ENCODE measurements at places on chromosomes 16 and 17.

- DNase-seq, result no peak
Observed at GRCh38 chr16:24653725-24654124, 75.7 kb upstream of the TNRC6A start.

DNA sequence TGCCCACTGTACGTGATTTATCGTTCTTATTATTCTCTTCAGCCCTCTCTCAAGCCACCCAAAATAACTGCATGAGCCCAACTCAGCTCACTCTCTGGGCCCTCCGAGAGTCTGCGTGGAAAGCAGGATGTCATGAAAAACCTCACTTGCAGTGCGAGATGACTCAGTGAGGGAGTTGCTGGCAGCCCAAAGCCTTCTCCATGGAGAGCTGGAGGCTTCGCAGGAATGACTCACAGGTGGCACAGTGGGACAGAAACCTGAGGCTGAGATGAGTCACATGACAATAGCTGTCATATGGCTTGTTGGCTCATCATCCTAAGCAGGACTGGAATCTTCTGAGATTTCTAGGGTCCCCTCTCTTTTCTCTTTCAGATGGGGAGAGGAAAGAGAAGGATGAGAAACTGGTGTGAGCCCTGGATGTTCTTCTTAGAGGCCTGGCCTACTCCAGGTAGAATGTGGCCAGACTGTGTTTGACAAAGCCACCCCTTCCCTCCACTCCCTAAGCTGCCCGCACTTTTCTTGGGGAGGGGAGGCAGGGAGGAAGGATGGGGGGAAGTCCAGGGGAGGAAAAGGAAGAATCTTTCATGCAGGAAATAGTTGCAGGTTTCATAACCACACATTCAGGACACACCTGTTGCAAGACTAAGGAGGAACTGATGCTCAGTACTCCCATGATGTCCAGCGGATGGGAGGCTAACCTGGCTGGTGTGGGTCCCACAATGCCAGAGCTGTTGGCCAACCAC, 160.6 kb upstream of the RPL38 start:
- DNase-seq, result peak; percentile 98

- DNase-seq, result no peak
Observed at GRCh38 chr17:73391331-73392265, 79.8 kb upstream of the CDC42EP4 start.

GRCh38 chr17:38731526-38732294, 1.6 kb downstream of the CISD3 start:
- no peak for DNase-seq

GRCh38 chr16:2970563-2970962, 1.4 kb downstream of the PAQR4 start:
- no peak for DNase-seq

DNA sequence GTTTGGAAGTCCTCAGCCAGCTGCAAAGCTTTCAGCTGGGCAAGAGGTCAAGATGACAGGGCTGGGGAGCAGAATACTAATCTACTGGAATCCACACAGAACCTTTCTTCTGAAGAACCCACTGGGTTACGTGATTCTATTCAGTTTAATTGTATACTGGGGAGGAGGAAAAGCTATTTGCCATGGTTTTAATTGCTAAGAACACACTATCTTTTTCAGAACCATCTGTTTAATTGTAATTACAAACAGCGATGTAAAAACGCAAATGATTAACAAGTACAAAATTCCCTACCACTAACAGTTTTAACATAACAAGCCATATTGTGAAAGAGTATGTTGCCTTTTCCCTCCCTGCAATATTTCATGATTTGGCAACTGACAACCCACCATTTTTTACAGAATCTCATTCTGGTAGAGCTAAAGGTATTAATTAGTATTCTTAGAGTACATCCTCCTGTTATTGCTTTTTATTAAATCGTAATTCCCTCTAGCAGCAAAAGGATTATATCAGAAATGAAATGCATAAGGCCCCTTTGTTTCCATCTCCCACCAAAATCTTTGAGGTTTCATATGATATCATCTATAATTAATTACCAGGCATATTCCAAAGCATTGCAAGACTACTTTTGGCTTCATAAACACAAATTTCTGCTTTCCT, 12.1 kb downstream of the HYDIN start:
- DNase-seq, result no peak

- no peak for DNase-seq
Observed at GRCh38 chr16:51392521-51393187, 241.6 kb upstream of the SALL1 start.

DNA sequence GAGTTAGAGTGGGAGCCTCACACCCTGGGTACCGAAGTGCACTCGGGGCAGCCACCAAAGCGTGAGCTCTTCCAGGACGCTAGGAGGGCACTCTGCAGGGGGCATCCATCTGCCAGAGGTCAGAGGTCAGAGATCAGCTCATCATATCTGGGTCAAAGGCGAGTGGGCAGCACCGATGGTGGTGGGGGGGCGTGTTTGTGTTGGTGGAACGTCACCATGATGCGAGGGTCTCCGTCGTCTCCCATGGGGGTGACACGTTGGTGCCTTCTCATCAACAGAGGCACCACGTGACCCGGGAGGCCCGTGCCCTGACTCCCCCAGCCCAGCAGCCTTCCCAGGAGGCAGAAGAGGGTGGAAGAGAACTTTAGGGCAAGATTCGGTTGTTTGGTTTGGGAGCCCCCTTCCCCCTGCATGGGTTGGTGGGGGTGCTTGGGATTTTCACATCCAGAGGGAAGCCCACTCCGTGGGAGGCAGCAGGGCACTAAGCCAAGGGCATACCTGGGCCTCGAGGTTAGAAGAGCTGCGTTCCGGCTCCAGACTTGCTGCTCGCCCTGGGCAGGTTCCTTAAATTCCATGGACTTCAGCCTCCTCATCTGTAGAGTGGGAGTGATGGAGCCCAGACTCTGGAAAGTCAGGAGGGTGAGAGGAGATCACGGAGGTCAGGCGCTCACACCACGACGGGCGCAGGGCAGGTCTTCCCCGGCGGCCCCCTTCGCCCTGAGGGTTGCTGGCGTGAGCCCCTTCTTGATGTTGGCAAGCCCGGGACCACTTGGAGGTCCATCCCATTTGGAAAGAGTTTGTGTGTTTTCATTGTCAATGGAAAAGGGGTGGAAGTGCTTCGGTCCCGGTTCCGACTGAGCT, 14.0 kb downstream of the CRISPLD2 start:
- DNase-seq, result no peak

DNA sequence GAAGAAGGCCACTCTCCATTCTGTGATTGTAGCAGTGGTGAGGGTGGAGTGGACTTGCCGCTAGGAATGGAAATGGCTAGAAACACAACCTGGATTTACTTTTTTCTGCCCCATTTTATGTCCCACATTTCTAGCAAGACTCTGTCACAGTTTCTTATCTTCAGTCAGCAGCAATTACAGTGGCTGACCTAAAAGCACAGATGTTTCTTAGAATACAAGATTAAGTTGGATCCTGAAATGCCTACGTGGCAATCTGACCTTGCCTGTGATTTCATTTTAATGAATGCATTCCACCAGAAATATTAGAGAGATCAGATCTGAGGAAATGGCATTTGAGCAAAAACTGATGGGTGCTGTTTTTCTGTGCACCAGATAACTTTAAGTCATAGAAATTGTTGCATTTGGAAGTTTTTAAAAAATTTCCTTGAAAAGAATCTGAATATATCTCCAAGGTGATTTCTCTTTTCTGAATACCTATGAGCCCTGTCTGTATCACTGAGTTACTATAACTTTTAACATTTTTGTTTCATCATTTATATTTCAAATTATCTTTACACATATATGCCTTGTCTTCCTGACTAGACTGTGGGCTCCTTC, 5.4 kb downstream of the HEATR3 start:
- no peak for DNase-seq

DNA sequence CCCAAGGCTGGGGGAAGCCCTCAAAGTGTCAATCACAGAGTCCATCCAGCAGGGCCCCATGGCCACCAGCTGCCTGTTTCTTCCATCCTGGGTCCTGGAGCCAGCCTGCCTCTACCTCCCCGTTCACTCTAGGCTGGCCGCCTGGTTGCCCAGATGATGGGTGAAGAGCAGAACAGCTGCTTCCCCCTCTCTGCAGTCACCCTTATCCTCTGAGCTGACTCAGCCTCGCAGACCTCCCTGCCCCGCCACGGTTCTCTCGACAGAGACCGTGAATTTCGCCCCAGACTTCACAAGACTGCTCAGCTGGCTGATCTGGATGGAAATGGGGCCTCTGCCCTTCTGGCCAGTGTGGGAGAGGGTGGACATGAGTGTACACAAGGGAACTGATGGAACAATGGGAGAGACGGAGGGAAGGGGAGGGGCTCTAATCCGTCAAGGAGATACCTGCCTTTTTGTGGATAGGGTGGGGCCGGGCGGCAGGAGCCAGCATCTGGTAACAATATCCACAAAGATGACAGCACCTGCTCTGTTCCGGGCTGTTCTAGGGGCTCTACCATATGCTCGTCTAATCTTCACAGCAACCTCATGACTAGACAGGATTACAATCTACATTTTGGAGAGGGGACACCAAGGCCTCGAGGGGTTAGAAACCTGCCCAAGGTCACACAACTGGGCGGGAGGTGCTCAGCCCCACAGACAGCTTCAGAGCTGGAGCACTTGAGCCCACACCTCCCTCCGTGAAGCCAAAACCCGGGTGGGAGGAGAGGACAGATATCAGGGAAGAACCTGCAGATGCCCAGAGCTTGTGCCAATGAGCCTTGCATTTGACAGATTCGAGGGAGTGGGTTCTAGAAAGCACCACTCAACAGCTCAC, 136.0 kb downstream of the SDK2 start:
- DNase-seq, result no peak

GRCh38 chr17:2681650-2682049, 29.9 kb downstream of the CLUH start:
- DNase-seq, result no peak

- no peak for DNase-seq
Observed at GRCh38 chr17:4375039-4375748, 8.7 kb upstream of the UBE2G1 start.

GRCh38 chr17:54694287-54694887, 206.3 kb upstream of the TOM1L1 start:
- DNase-seq, result no peak

DNA sequence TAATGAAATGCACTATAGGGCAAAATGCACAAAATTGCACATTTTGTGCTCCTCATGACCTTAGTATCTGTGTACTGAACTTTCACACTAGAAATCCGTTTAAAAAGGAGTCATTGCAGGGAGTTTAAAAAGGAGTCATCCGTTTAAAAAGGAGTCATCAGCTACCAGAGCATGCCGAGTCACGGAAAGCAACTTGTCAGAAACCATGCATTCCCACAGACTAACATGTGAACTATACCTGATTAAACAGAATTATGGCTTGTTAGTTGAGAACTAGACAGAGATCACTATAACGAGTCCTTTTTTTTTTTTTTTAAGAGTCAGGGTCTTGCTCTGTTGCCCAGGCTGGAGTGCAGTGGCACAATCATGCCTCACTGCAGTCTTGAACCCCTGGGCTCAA, 35.9 kb downstream of the SLC6A4 start:
- DNase-seq, result no peak

- DNase-seq, result no peak
Observed at GRCh38 chr16:19722981-19723380, 4.9 kb downstream of the IQCK start.

Data from H54 (cell line).